ENCODE measurements at places on chromosomes 3 and 15. TPM values are rescaled to one million over a fixed set of nuclear protein-coding genes. Genes with fewer than 3 reads are reported as not detected.

The NMNAT3 gene
- total RNA-seq: 8.6 TPM

The HESX1 gene
- 0.89 TPM for total RNA-seq

The KNL1 gene
- 0.89 TPM for total RNA-seq

The KBTBD13 gene
- total RNA-seq: 0.27 TPM

The SSR3 gene
- total RNA-seq: 125 TPM

The NRROS gene
- 10.0 TPM for total RNA-seq

The CCR2 gene
- 3.7 TPM for total RNA-seq

The MOBP gene
- 3.8 TPM for total RNA-seq

The RLBP1 gene
- total RNA-seq: not detected

The RTP1 gene
- not detected for total RNA-seq

The SNX22 gene
- total RNA-seq: 2.1 TPM

The SLC22A13 gene
- total RNA-seq: 0.98 TPM

The FOXL2NB gene
- not detected for total RNA-seq

The SLC2A2 gene
- not detected for total RNA-seq

The AMOTL2 gene
- total RNA-seq: 158 TPM

The SLC6A11 gene
- 1.4 TPM for total RNA-seq

The STARD5 gene
- 6.1 TPM for total RNA-seq

The SEMA3F gene
- 29.3 TPM for total RNA-seq

The ADCY5 gene
- 16.8 TPM for total RNA-seq

The RBPMS2 gene
- total RNA-seq: 14.2 TPM

The ROPN1 gene
- total RNA-seq: not detected

The IGF2BP2 gene
- 52.2 TPM for total RNA-seq

The GOLGA6L24 gene
- not detected for total RNA-seq

The CALML4 gene
- total RNA-seq: 12.8 TPM

The NPAP1 gene
- total RNA-seq: not detected

The B3GALNT1 gene
- total RNA-seq: 9.7 TPM

The TFRC gene
- total RNA-seq: 76.7 TPM

All from sciatic nerve (tissue), 2 donors.